ENCODE measurements at places on chromosomes 16 and 17. TPM values are rescaled to one million over a fixed set of nuclear protein-coding genes. Genes with fewer than 3 reads are reported as not detected.
A peak's percentile ranks its signal among the peaks of the same experiment; 100 is the strongest.

The DNAAF1 gene
- not detected for total RNA-seq

DNA sequence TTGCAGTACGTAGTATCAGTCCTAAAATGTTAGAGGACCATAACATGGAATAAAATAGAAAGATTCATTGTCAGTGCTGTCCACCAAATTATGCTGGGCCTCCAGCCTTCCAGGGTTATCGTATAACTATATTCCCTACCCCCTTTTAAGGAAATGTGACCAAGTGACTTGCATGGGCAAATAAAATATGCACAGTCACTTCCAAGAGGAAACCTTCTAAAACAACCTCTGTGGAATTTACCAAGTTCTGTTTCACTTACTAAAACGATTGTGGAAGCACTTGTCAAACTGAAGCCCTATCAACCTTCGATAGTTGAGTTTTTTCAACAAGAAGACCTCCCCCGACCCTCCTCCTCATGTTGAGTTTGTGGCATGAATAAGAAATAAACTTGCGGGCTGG lies 345.4 kb upstream of the C16orf82 start:
- no peak for DNase-seq

- no peak for DNase-seq
Measured at GRCh38 chr17:1693339-1693738, 8.7 kb upstream of the PRPF8 start.

The IRF8 gene
- total RNA-seq, result not detected

DNA sequence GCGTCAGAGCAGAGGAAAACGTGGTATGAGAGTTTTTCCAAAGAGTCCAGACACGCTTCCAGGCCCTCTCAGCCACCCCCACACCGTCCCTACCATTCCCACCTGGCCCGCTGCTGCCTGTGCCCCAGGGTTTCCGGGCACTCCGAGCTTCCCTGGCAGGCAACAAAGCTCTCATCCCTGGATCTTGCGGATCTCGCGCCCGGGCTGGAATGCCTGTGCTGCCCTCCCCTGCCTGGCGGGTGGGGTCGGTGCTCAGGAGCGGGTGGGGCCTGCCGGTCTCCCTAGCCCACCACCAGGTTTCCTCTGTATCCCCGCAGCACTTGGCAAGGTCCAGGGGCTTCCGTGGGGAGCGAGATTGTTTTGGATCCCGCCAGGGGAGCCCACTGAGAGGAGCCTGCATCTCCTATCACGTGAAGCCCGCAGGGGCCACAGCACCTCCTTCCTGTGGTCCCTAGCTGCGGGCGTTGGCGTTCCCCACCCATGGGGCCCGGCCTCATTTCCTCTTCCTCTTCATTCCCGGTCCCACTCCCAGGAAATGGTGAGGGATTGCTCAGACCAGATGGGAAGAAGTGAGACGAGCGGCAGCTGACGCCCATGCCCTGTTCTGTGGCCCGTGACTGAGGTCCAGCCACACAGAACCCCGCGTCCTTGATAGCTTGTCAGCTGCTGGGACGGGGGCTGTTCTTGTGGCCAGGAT lies 11.0 kb downstream of the TBC1D24 start:
- no peak for DNase-seq

- DNase-seq, result no peak
Measured at GRCh38 chr16:56295739-56296527, 104.6 kb downstream of the GNAO1 start.

- no peak for DNase-seq
Measured at GRCh38 chr17:76253841-76254240, 11.3 kb upstream of the UBALD2 start.

DNA sequence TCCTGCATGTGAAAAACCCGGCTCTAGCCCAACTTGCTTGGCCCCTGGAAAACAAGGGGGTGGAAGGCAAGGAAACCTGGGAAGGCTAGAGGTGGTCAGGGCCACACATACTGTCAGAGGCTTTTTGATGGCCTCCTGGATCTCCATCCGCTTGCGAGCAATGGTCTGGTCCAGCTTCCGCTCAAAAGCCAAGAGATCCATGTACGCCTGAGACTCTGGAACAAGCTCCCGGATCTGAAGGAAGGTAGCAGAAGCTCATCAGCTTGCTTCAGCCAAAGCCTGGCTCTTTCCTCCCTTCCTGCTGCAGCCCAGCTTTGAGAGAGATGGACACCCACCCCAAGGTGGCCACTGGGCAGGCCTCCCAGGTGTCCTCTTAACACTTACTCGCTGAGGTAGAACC lies 5.7 kb downstream of the SMARCD2 start:
- no peak for DNase-seq

DNA sequence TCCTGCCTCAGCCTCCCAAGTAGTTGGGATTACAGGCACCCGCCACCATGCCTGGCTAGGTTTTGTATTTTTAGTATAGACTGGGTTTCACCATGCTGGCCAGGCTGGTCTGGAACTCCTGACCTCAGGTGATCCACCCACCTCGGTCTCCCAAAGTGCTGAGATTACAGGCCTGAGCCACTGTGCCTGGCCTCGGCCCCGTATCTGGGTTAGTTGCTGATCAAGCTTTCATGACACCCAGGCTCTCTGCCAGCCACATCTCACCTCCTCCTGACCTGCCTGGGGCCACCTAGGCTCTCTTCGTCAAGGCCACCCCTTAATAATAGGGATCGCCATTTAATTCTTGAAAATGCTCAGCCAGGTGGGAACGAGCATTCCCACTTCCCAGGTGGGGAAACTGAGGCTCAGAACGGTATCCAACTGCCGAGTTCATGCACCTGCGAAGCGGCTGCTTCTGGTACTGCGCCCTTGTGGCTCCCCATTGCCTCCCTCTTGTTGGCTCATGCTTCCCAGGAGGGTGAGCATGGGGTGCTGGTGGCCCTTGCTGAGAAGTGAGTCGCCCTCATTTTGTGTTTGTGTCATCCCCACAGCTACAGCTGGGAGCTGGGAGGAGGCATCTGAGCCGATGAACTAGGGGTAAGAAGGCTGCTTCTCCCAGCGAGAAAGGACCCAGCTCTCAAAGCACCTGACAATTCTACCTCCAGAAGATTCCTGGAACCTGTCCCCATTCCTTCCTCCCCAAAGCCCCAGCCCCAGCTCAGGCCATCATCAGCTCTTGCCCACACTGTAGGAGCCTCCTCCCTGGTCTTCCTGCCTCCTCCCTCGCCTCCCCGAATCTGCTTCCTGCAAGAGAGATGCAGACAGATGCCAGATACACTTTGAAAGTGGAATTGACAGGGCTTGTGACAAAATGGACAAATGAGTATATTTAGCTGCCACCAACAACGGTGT lies 17.3 kb upstream of the SNN start:
- no peak for DNase-seq

The TLCD3A gene
- 29.6 TPM for total RNA-seq

The PLEKHM1 gene
- 16.5 TPM for total RNA-seq

- peak; percentile 56 for DNase-seq
Measured at GRCh38 chr17:4849011-4849536, 15.9 kb downstream of the MINK1 start.

- peak; percentile 46 for DNase-seq
Measured at GRCh38 chr16:23145186-23145585, 4.1 kb downstream of the USP31 start.

GRCh38 chr17:42101513-42102292 lies 3.4 kb upstream of the ZNF385C start:
- DNase-seq, result peak; percentile 96

GRCh38 chr16:30354423-30355143 lies 525 bp downstream of the CD2BP2 start:
- no peak for DNase-seq

DNA sequence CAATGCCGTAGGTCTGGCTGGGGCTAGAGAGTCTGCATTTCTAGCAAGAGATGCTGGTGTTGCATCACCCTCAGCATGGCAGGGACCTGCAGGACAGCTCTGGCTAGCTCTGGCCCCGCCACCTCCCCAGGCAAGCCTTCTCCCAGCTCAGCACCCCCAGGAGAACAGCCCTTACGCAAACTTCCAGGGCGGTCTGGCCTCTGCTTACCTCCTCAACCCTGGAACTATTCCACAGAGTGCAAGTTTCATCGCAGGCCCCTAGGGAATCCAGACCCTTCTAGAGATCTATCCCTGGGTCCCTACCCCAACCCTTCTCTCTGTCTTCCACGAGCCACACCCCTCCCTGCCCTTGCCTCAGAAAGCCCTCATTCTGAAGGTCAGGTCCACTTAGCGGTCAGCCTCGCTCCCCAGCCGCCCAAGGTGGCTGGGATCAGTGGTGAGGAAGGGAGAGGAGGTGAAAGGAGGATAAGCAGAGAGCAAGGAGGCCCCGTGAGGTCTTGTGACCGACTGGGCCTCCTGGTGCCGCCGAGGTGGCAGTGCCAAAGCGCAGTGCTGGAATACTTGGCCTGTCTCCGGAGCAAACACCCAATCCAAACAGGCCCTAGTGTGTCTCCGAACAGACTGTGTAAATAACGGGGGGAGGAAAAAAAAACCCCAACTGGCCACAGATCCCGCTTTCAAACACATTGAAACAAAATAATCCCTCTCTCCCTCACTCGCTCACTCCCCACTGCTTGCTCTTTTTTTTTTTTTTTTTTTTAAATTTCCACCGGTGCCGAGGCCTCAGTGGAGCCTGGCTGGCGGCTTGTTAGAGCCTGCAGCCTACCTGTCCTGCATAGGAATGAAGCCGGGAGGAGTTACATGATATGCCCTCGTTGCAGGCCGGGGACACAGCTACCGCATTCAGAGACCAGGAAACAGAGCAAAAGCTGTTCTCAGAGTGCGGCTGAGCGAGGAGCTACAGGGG lies 380.9 kb downstream of the SOX9 start:
- DNase-seq, result no peak

DNA sequence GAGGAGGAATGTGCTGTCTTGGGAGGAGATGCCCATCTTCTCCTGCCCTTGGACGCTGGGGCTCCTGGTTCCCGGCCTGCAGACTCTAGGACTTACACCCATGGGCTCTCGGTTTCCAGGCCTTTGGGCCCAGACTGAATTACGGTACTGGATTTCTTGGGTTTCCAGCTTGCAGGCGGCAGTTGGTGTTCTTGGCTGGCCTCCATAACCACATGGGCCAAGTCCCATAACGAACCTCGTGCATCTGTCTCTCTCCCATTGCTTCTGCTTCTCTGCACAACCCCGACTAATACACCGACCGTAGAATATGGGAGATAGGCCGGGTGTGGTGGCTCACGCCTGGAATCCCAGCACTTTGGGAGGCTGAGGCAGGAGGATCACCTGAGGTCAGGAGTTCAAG lies 162.6 kb downstream of the SDK2 start:
- no peak for DNase-seq

DNA sequence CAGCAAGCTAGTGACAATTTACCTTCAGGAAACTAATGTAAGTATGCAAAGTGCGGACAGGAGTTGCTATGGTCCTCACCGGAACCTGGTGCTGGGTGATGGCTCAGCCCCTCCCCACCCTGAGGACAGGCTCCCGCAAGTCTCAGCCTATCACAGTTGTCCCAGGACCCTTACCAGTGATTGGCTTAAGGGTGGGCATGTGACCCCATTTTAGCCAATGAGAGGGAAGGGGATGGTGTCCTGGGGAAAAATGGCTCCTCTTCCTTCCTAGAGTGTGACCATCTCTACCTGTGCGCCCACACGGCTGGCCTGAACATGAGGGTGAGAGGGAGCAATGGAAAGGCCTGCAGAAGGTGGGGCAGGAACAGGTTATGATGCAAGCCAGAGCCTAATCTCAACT lies 80.4 kb downstream of the C16orf78 start:
- no peak for DNase-seq

DNA sequence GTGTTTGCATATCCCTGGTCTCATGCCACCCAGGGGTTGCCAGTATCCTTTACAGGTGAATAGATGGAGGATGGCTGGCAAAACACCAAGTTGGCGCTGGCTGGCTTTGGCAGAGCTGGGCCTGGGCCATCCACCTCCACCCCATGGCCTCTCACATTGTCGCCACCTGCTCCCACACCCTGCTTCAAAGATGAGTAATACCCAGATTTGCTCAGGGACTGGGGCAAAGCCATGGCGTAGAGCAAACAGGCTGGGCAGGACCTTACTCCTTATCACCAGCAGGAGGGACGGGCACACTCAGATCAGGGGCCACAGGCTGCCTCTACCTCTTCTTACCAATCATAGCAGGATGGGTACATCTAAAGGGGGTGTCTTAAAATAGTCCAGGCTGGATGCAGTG lies 24.3 kb downstream of the PLA2G10 start:
- DNase-seq, result peak; percentile 30

- no peak for DNase-seq
Measured at GRCh38 chr17:41651625-41652460, 27.5 kb upstream of the KRT17 start.

- DNase-seq, result no peak
Measured at GRCh38 chr17:57441270-57441600, 184.9 kb downstream of the MSI2 start.

GRCh38 chr16:69796285-69797118 lies 34.4 kb downstream of the WWP2 start:
- DNase-seq, result peak; percentile 54

The NAE1 gene
- total RNA-seq, result 144 TPM

The EFCAB13 gene
- 1.6 TPM for total RNA-seq

DNA sequence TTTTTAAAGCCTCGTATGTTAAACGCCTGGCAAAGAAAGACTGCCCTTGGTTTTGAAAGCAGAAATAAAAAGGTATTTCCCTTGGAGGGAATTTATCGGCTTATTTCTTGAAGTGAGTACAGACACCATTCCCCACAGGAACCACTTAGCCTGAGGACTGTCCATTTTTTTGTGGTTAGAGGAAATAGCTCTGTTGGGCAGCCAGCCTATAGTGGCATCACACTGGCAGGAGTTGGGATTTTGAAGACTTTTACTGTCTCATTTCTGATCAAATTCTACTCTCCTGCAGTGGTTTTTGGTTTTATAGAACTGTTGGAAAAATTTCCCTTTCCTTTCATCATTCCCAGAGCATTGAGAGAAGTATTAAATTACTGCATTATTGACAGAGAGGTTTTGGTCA lies 34.1 kb upstream of the CDC6 start:
- DNase-seq, result no peak

DNA sequence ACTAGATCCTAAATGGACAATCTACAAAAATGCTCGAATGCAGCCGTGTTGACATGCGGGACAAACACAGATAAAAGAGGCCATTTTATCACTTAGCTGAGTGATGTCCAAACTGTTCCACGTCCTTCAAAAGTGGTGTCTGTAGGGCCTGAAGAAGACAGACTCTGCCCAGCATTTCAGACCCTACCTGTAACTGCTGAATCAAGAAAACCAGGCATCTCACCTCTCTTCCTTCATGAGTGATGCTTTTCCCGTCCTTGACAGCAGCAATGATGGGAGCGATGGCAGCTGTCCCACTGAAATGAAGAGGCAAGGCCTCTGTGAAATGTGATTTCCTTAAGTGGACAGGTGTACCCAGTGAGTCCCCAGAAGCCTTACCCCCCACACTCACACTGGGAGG lies 12.3 kb downstream of the ELAC2 start:
- DNase-seq, result no peak

DNA sequence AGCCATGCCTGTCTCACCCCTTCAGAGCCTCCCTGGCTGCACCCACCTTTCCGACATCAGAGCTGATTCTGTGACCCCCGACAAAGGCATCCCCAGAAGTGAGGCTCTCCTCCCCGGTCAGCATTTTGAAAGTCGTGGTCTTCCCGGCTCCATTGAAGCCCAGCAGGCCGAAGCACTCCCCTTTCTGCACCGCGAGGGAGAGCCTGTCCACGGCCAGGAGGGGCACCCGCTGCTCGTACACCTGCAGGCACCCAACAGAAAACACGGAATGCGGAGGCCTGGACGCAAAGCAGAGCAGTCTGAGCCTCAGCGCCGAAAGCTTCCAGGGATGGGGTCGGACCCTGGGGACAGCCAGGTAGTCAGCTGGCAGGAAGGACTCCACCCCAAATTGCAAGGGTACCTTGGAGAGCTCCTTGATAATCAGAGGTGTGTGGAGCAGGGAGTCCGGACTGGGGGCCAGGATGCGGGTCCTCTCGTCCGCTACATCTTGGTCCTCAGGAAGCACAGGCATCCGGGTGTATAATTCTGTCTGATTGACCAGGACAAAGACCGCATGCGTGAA lies 13.1 kb upstream of the RNPS1 start:
- no peak for DNase-seq

- DNase-seq, result no peak
Measured at GRCh38 chr17:80765241-80765961, 220.8 kb downstream of the RPTOR start.
